ENCODE measurements at places on chromosomes 7 and 10.
A peak's percentile ranks its signal among the peaks of the same experiment; 100 is the strongest.

DNA sequence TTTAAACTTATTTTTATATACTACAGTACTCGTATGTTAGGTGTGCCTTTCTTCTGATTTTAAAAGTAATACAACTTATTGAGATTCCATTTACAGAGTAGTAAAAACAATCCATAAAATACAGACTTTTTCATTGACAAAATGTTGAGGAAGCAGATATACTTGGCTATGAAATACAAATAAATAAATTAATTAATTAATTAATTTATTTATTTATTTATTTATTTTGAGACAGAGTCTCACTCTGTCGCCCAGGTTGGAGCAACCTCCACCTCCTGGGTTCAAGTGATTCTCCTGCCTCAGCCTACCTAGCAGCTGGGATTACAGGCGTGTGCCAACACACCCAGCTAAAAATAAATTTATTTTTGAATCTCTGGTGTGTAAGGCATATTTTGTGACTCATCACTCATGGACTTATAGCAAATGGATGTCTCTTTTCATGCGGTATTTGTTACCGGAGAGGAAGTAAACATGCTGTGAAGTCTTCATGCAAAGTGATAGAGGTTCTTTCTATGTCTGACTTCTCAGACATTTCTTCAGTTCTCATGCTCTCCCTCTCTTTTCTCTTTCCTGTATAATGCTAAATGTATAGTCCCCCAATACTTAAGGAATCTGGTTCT is 20.2 kb upstream of the SRPK2 start:
- DNase-seq: no peak

DNA sequence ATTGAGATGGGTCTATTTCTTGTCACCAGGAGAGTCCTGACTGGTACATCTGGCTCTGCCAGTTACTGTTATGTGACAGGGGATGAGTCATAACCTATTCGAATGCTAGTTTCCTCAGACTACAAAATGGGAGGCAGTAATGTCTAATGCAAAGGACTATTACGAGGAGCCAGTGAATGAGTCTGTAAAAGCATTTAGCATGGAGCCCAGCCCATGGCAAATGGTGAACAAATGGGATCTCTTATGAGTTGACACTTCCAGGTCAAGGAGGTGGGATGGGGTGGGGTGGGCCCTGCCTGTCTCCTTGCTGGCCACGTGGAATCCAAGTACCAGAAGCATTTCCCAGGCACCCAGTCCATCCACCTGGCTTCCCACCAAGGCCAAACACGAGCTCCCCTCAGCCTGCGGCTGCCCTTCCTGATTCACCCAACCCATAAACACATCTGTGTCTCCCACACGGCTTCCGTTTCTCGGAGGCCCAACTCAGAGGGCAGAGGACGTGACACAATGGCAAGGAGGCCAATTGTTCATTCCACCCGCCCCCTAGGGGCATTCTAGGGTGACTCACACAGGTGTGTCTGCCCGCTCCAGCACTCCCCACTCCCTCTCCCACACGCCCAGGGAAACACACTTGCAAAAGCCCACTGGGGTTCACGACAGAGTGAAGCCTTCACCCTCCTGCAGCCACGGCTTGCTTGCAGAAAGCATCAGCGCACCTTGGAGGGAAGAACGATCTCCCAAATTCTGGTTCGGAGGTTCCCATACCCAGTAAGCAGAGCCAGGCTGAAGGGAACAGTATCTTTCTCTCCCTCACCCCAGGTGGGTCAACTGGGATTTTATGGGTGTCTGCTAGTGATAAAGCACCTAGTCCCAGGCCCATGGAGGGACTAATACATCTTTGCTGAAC is 109.8 kb downstream of the SH3PXD2A start:
- DNase-seq: no peak

DNA sequence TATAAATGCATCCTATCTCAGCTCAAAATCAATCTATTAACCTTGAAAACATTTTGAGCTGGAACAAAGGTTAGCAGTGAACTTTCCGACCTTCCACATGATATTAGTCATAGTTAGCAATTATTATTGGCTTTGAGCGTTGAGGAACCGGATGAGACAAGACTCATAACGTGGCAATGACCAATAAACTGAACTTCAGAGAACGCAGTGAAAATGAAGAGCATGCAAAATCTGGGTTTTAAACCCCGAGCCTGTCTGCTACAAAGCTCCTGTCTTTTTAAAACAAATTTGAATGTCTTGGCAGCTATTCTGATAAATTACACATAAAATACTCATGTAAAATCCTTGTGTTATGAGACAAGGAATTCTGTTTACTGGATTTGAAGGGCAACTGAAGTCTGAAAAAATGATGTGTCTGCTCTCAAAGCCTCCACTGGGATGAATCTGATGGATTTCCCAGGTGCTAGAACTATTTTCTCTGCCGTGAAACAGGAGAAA is 74.7 kb upstream of the ITGB1 start:
- peak; percentile 12 for DNase-seq

- DNase-seq: no peak
These were observed 27.2 kb upstream of the ZNF273 start for GRCh38 chr7:64875658-64876406.

- DNase-seq: no peak
These were observed 39.8 kb downstream of the CAMK2B start for GRCh38 chr7:44285561-44285960.
